Activated CD4-positive, alpha-beta memory T cell treated with anti-CD3 and anti-CD28 coated beads, Interleukin-2, amount 10 ng/mL, durations not matched to agents 7 days and 5 days (primary cell): ENCODE measurements at places on chromosomes 3 and 15. TPM values are rescaled to one million over a fixed set of nuclear protein-coding genes. Genes with fewer than 3 reads are reported as not detected.

GRCh38 chr3:10775259-10775658 is 40.8 kb upstream of the SLC6A11 start:
- H3K27ac ChIP-seq: no peak overlapping the region

- no peak overlapping the region for H3K27ac ChIP-seq
- H3K36me3 ChIP-seq: no peaks in the 10 kb centered on the region
- H3K4me3 ChIP-seq: no peak overlapping the region
- no peaks in the 10 kb centered on the region for H3K4me1 ChIP-seq
- DNase-seq: no peak
These were observed 36.6 kb upstream of the CHL1 start for GRCh38 chr3:159974-160373.

DNA sequence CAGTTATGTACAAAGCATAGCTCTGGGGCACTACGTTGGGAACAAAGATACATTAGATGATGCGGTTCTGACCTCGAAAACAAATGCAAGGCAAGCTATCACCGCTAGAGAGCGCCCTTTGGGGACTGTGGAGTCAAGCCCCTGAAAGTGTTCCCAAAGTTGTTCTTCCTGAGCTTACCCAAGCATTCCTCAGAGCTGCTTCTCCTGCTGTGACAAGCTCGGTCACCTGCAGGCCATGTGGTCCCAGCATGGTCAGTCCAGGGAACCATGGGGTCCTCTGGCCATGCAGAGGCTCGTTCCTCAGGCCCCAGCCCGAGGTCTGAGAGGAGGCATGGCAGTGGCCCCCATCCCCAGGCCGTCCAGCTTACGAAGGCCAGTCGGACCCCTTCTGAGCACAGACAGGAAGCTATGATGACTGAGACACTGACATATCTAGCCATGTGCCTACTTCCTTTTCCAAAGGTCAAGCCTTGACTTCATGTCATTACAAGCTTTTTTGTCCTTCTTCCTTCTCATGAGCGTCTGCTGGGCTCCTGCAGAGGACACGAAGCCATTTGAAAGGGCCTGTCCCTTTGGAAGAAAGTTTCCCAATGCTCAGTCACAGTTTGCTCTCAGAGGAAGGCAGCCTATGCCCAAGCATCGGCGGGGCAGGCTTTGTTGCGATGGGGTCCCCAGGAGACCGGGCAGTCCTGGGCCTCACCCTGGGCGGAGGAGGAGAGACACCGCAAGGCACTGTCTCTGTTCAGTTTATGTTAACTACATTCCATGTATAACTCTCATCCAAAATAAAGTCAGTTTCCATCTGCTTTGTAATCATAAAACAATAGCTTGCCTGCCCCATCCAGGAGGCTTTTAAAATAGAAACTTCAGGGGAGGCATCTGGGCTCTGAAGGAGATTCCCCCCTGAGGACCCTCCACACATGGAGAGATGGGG is 79.3 kb downstream of the ATP10A start:
- peaks cover 22% of the 10 kb centered on the region for H3K4me1 ChIP-seq
- DNase-seq: peak; percentile 43
- no peaks in the 10 kb centered on the region for H3K27me3 ChIP-seq

SMCO1 gene
- not detected for total RNA-seq
